Fibroblast of the aortic adventitia (primary cell): ENCODE measurements at places on chromosomes 6 and 20. TPM values are rescaled to one million over a fixed set of nuclear protein-coding genes. Genes with fewer than 3 reads are reported as not detected.

SLC22A2 gene
- not detected in 2 replicates for total RNA-seq

ASIP gene
- not detected in 2 replicates for total RNA-seq

DLK2 gene
- total RNA-seq, result 0.36 and 0.98 TPM in 2 replicates

KCNK5 gene
- under 0.01 TPM in 1 of 2 replicates, not detected in the other for total RNA-seq

EPPIN gene
- total RNA-seq, result not detected in 2 replicates

CDH22 gene
- total RNA-seq, result not detected in 2 replicates
